Stimulated activated CD8-positive, alpha-beta memory T cell treated with anti-CD3 and anti-CD28 coated beads, Interleukin-15, amount 100 ng/mL, for 1 hour (primary cell): ENCODE measurements at places on chromosomes 3 and 15.

DNA sequence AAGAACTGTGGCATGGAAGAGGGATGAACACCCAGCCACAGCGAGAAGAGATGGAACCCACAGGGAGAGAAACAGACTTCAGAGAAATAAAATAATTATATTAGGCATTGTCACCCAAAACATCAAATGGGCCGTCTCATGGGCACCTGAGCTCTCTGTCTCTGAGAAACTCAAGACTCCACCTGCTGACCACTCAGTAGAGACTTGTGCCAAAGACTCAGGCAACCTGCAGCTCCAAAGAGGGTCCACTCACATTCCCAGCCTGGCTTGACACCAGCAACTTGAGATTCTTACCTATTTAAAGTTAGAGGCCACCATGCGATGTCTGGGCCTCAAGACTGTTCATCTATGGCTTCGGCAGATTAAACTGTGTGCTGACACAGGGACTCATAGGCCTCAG lies 12.0 kb downstream of the SEMA5B start:
- no peak for DNase-seq

- no peak for DNase-seq
Measured at GRCh38 chr3:174775603-174776002, 83.5 kb upstream of the NAALADL2 start.

DNA sequence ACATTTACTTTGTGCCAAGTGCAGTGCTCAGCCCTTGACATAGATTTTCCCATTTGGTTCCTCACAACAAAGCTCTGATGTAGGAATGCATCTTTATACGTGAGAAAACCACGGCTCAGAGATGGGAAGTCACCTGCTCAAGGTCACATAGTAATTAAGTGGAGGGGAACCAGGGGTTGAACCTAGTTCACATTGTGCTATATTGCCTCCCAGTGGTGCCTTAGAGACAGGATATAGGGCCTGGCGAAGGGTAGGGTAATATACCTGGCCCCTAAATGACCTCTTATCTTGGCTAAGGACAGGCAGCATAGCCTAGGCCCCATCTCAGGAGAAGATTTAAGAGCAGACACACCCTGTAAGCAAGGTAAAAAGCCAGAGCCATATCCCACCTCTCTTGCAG lies 71.5 kb downstream of the FOXP1 start:
- no peak for DNase-seq

GRCh38 chr15:100132309-100132708 lies 209.5 kb downstream of the ADAMTS17 start:
- DNase-seq = no peak

- DNase-seq = no peak
Measured at GRCh38 chr3:149224736-149225594, 3.3 kb upstream of the CP start.

GRCh38 chr15:85689729-85690128 lies 105.0 kb downstream of the KLHL25 start:
- DNase-seq = peak; percentile 35

- DNase-seq = no peak
Measured at GRCh38 chr3:136979684-136980083, 21.9 kb downstream of the IL20RB start.

DNA sequence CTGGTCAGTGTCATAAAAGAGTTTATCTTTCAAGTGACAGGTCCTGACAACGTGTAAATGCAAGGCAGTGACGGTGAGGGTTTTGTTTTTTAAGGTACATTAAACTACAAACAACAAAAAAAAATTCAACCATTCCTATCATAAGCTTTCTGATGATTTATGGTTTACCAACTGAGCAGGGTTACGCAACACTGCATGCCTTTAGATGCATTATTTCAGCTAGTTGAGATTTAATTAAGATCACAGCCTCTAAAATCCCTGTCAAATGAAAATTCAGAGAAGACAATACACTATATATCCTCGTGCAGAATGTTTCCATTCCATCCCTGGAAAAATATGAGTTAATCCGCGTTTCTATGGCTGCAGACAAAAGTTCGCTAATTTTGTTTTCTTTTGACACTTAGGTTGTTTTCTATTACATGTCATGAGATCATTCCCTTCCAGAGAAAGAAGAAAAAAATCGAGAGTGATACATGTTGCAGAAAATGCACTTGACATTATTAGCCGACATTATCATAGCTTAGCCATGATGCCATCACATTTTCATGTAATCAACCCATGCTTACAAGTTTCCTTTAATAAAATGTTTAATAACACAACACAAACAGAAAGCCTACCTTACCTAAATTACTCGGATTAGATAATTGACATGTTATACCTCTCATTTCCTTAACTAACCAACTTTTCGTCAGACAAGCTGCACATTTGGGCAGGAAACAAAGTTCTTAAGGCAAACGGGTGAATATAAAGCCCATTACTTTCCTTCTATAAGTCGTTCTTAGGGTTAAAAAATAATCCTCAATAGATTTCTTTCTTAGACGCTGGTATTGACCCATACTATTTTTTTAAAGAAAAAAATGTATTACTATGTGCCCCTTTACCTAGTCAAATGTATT lies 521.2 kb downstream of the FOXP1 start:
- no peak for DNase-seq

GRCh38 chr15:27826902-27827714 lies 272.0 kb downstream of the OCA2 start:
- no peak for DNase-seq
